Gastrocnemius medialis (tissue), 4 donors: ENCODE measurements at places on chromosomes 1 and 21. TPM values are rescaled to one million over a fixed set of nuclear protein-coding genes. Genes with fewer than 3 reads are reported as not detected.

DNA sequence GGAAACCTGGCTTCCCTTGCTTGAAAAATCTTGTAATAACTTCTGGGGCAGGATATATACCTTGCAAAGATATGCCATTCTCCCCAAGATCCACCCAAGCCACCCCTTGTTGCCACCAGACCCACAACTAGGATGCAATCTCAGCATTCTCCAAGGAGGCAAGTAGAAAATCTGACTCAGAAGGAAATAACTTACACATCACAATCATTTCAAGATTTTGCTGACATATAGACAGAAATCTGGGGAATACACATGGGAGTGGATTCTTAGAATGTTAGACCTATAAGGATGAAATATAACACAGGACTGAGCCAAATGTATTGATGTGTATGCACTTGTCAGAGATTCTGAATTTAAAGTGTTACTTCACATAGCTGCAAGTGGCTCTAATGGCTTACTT, 14.8 kb upstream of the ZDHHC18 start:
- no peak for DNase-seq

DNA sequence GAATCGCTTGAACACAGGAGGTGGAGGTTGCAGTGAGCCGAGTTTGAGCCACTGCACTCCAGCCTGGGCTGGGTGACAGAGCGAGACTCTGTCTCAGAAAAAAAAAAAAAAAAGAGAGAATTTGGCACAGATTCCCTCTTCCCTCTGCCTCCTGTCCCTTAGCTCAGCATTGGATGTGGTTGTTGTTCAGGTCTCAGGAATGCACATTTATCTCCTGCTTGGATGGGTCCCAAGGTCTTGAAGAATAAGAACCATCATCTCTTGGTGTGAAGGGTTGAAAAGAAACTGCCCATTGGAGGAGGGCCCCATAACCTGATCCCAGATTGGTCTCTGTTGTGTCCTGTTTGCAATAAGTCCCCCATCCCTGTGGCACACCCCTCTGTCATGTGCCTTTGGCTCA, 34.9 kb downstream of the UBIAD1 start:
- no peak for DNase-seq

DNA sequence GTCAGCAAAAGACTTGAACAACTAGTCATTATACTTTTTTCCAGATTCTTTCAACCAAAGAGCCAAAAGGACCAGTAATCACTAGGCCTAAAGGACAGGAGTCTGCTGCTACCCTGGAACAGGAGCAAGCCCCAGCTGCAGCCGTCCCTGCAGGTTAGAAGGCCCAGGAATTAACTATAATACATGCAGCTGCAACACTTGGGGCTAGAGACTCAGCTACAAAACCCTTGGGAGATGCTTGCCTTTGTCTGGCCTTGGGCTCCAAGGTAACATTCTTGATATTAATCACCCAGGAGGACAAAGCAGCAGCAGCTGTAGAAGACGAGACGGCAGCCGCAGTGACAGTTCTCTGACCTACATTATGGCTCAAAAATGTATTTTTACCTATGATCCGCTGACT, 841.2 kb upstream of the ADGRL4 start:
- DNase-seq, result no peak

- no peak for DNase-seq
Observed at GRCh38 chr1:218813237-218813636, 360.4 kb upstream of the LYPLAL1 start.

GRCh38 chr1:173393659-173394000, 83.5 kb upstream of the PRDX6 start:
- DNase-seq, result no peak

DNA sequence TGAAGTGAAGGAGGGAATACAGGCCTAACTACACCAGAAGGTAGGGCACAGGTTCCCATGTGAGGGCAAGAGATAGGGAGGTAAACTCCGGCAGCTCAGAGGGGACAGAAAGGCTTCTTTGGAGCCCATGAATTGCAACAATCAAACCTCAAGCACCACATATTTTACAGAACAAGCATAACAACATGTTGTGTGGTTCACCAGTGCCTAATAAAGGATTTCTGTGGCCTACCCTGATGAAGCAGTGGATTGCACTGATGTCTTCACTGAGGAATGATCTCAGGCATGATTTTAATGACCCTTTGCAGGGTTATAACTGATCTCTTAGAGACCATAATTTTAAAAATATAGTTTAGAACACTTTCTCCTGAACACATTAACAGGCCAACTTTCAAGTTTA, 77.4 kb downstream of the RUNX1 start:
- no peak for DNase-seq

The FMO1 gene
- not detected for total RNA-seq

The ECM1 gene
- 7.3 TPM for total RNA-seq
